KG1 (cell line): ENCODE measurements at places on chromosomes 4 and X.

DNA sequence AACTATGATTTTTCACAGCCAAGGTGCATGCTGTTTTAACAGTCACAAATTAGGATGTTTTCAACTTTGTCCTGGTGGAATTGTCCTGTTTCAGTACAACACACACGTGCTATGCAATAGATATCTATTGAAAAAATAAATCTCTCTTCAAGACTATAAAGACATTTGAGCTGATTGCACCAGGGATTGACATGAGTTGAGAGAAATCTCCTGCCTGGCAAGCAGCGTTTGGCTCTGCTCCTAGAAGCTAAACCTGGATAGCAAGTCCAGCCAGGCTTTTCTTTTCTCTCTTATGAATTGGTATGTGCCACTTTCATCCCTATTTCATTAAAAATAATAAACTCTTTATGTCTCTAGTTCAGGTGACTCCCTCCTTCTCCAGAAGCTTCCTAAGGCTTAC, 16.6 kb upstream of the NPNT start:
- DNase-seq, result no peak

DNA sequence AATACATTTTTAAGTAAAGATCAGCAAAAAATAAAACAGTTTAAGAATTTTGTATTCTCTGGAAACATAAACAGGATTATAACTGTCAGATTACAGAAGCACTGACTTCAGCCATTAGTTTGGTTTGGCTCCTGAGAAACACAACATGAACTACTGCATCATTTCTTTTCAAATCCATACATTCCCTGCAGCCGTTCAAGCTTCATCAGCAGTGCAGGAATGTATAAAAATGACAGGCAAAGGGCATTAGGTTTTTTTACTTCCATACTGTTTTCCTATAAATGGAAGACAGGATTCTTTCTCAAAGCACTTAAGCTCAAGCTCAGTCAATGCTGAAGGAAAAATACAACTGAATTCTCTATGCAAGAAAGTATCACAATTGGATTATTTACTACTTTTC, 4.2 kb upstream of the MAB21L2 start:
- no peak for DNase-seq

GRCh38 chr4:25180524-25181131, 20.4 kb upstream of the SEPSECS start:
- DNase-seq, result no peak

DNA sequence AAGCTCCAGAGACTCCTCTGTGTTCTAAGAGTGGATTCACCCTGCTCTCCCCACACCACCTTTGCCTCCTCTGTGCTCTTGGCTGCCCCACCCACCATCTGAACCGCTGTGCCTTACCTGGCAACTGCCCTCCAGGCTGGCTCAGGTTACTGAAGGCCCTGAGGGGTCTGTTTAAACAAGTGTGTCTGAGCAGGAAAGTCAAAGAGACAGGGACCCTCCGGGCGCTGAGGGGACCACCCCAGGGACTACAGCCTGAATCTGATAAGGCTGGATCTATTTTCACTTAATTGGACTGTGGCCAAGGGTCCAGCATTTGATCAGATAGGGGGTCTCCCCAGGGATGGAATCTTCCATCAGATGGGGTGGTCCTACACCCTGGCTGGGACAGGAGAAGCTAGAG, 10.4 kb upstream of the MSX1 start:
- no peak for DNase-seq
